ENCODE measurements at places on chromosomes 12 and 14. TPM values are rescaled to one million over a fixed set of nuclear protein-coding genes. Genes with fewer than 3 reads are reported as not detected.
A peak's percentile ranks its signal among the peaks of the same experiment; 100 is the strongest.

- H3K36me3 ChIP-seq: no peaks in the 10 kb centered on the region
- no peaks in the 10 kb centered on the region for H3K4me1 ChIP-seq
- no peak for DNase-seq
- H3K4me3 ChIP-seq: peak overlapping the region; percentile 63
Measured at GRCh38 chr12:77064896-77065360, 441 bp downstream of the E2F7 start.

DNA sequence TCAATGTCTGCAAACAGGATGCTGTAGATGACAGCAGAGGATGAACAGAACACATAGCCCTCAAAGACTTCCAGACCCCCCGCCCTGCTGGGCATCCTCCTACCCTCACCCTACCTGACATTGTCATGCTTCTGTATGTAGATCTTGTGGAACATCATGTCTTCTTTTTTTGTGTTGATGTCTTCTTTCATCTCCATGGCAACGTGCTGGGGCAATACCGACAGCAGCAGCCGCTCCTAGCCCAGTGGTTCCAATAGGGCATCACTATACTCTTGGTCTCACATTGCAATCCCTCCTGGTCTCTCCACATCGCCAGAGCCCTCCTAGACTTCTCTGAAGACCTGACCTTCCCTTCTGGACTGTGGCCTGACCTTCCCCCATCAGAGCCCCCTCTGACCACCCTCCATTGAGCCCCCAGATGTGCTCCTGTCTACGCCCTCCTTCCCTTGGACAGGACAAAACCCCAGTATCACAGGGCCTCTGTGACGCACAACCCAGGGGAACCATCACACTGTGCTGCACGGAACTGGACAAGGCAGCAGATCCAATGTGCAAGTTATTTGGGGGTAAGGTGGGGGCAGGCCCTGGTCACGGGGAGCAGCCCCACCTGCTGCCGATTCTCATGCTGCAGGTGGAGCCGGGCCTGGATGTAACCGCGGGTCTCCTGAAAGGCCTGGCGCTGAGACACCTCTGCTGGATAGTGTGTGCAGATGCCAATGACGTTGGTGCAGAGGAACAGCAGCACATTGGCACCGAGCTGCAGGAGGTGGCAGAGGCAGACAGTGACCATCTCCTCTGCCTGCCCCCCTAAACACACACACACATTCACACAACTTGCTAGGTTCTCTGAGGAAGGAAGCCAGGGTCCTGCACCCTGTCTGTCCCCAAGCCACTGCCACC lies 11.1 kb downstream of the ADCY6 start:
- H3K4me1 ChIP-seq: no peaks in the 10 kb centered on the region
- no peak overlapping the region for H3K27ac ChIP-seq
- DNase-seq: no peak
- H3K4me3 ChIP-seq: no peak overlapping the region
- H3K36me3 ChIP-seq: no peaks in the 10 kb centered on the region

DNA sequence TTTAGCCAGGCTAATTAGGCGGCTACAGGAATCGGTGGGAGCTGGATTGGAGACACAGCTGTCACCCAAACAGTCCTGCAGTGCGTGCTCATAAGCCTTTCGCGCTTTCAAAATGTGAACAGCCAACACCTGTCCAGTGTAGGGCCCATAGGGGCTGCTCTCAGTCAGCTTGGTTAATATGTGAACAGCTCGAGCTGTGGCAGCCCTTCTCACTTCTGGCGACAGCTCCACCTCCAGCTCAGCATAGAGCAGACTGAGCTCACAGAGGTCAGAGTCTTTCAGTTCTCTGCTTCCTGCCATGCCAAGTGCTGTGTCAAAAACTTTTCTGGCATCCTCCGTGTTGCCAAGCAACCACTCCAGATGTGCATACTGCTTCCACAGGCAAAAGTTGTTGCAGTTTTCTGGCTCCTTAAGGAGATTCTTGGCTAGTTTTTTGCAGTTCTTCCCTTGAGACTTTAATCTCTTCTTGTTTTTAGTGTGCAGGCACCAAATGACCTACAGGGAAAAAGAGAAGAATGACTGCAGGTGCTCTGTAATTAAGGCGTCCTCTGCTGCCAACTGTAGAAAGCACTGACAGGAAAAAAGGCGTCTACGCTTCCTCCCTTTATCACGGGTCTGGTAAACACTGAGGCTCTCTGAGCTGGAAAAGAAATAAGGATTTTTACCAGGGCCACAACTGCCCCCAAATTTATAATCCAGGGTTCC lies 32.5 kb downstream of the PSMC1 start:
- no peak overlapping the region for H3K27ac ChIP-seq
- H3K4me1 ChIP-seq: no peaks in the 10 kb centered on the region
- no peak for DNase-seq
- no peak overlapping the region for H3K4me3 ChIP-seq

Gene STRN3
- 20.4 TPM for total RNA-seq

DNA sequence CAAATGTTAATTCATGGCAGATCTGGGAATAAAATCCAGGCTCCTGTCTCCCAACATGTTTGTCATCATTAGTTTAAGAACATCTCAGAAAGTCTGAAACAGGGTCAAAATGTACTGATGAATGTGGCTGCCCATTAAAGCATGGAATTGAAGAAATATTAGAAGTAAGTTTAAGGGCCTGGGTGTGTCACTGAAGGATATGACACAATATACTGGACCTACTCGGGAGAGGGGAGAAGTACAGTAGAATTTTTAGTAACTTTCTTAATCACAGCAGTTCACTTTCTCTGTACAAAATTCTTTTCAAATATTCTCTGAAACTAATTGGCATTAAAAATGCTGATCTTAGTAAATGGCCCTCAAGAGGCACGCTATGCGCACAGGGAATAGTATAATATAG lies 185.5 kb downstream of the ETV6 start:
- peaks cover 6% of the 10 kb centered on the region for H3K36me3 ChIP-seq
- H3K4me1 ChIP-seq: no peaks in the 10 kb centered on the region
- H3K27me3 ChIP-seq: no peaks in the 10 kb centered on the region

Gene SLC6A15
- total RNA-seq: not detected

GRCh38 chr12:113601656-113602263 lies 130.1 kb upstream of the LHX5 start:
- H3K36me3 ChIP-seq: no peaks in the 10 kb centered on the region
- H3K4me3 ChIP-seq: no peak overlapping the region
- no peaks in the 10 kb centered on the region for H3K4me1 ChIP-seq
- H3K27ac ChIP-seq: no peak overlapping the region
- no peak for DNase-seq

DNA sequence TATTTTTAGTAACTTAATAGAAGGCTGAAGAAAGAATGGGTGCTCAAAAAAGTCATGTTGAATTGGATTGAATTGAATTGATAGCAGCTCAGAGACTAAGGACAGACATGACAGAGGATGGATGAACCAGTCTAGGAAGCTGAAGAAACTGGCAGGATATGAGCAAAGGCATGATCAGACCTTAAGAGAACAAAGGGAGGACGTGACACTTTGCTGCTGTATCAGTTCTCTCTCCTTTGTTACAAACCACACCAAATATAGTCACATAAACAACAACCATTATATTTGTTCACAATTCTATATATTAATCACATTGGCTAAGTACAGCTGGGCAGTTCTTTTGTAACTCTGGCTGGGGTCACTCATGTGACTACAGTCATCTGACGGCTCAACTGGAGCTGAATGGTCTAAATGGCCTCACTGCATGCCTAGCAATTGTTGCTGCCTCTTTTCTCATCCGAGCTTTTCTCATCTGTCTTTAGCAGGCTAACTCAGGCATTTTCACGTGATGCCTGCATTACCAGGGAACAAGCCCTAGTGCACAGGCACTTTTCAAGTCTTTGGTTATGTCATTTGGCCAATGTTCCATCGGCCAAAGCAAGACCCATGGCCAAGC lies 355.0 kb downstream of the ETNK1 start:
- H3K36me3 ChIP-seq: no peaks in the 10 kb centered on the region
- DNase-seq: no peak
- no peak overlapping the region for H3K27ac ChIP-seq
